ENCODE measurements at places on chromosomes 7 and 10. TPM values are rescaled to one million over a fixed set of nuclear protein-coding genes. Genes with fewer than 3 reads are reported as not detected.

WNT16 gene
- not detected for total RNA-seq

PRR15 gene
- total RNA-seq, result 101 TPM

CYP3A4 gene
- total RNA-seq, result not detected

OR6B1 gene
- total RNA-seq, result not detected

CYP2C19 gene
- not detected for total RNA-seq

PPP3CB gene
- 7.1 TPM for total RNA-seq

CTTNBP2 gene
- 1.0 TPM for total RNA-seq

IFIT1B gene
- total RNA-seq, result not detected

KCNIP2 gene
- 1.2 TPM for total RNA-seq

MYH16 gene
- total RNA-seq, result not detected

CUZD1 gene
- not detected for total RNA-seq

ARHGEF35 gene
- total RNA-seq, result 12.7 TPM

ATG9B gene
- 1.0 TPM for total RNA-seq

ZNF239 gene
- 12.8 TPM for total RNA-seq

CALHM2 gene
- 3.0 TPM for total RNA-seq

CCDC7 gene
- 0.31 TPM for total RNA-seq

TUBAL3 gene
- 0.47 TPM for total RNA-seq

PNLIPRP1 gene
- total RNA-seq, result not detected

MMRN2 gene
- 23.4 TPM for total RNA-seq

LLCFC1 gene
- total RNA-seq, result not detected

ACSM6 gene
- not detected for total RNA-seq

SAMD9L gene
- 0.37 TPM for total RNA-seq

ENTPD1 gene
- total RNA-seq, result not detected

SH2D4B gene
- total RNA-seq, result not detected

SLC26A4 gene
- total RNA-seq, result not detected

PSD gene
- 0.18 TPM for total RNA-seq

TMEM196 gene
- total RNA-seq, result not detected

FAM131B gene
- total RNA-seq, result 17.6 TPM

SPDYE16 gene
- total RNA-seq, result 0.15 TPM

HABP2 gene
- not detected for total RNA-seq

PIK3AP1 gene
- total RNA-seq, result 12.8 TPM

HHEX gene
- 2.0 TPM for total RNA-seq

MYO3A gene
- not detected for total RNA-seq

MAPK8 gene
- total RNA-seq, result 21.9 TPM

PON2 gene
- 51.1 TPM for total RNA-seq

FLNC gene
- 0.05 TPM for total RNA-seq

ZNF488 gene
- total RNA-seq, result 6.6 TPM

ELAPOR2 gene
- 2.3 TPM for total RNA-seq

CPA1 gene
- not detected for total RNA-seq

TMEM213 gene
- total RNA-seq, result not detected

GNAT3 gene
- not detected for total RNA-seq

AGR3 gene
- 17.9 TPM for total RNA-seq

Data from HT-29 (cell line).